ENCODE measurements at places on chromosomes 13 and 19. TPM values are rescaled to one million over a fixed set of nuclear protein-coding genes. Genes with fewer than 3 reads are reported as not detected.

GRCh38 chr19:6753178-6754031 lies 13.8 kb downstream of the SH2D3A start:
- DNase-seq: peak; percentile 40

DNA sequence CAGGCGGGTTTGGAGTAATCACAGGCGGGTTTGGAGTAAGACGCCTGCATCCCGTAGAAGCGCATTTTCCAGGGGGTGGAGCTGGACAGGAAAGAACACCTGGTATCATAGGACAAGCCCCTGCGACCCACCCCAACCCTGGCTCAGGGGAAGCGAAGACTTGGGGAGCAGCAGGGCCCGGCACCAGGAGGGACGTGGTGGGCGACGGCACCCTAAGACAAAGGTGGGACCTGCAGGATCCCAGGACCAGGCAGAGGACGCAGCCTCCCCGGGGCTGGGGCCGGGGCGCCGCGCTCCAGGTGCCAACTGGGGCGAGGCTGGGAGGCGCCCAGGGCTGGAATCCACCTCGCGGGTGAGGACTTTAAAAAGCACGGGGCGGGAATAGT lies 520 bp downstream of the ZNF600 start:
- no peak for DNase-seq

DNA sequence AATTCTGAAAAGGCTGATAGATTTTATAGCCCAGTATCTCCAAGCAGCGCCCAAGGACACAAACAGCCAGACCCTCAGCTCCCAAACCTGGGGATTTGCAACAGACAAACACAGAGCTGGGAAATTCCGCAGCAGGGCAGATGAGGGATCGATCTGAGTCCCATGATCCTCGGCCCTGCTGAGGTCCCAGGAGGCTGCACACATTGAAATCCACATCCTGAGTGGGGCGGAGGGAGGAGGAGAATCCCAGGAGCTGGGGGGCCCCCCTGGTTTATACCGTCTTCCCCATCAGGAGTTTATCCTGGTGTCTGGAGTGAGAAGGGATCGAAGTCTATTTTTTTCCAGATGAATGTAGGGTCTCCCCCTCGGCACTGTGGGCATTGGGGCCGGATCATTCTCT lies 49.3 kb downstream of the GNG7 start:
- DNase-seq: no peak

- peak; percentile 92 for DNase-seq
Observed at GRCh38 chr19:35518313-35518712, 4.9 kb upstream of the DMKN start.

GRCh38 chr19:5074830-5075394 lies 106.0 kb downstream of the KDM4B start:
- no peak for DNase-seq

- peak; percentile 38 for DNase-seq
Observed at GRCh38 chr19:31261603-31262212, 87.5 kb downstream of the TSHZ3 start.

GRCh38 chr19:51224163-51224641 lies 678 bp upstream of the CD33 start:
- DNase-seq: no peak

DNA sequence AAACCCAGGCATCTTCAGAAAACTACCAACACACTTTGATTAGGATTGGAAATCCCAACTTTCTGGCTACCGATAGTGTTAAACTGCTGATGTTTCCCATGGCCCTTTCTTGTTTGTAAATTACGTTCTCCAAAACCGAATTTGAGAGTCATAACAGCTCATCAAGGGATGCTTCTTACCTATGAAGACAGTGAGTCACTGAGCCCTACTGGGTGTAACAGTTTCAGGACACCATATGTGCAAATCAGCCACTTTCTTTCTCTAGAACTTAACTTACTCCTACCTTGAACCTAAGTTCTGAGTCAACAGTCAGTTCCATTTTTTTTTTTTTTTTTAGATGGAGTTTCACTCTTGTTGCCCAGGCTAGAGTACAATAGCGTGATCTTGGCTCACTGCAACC lies 410.1 kb upstream of the TSHZ3 start:
- no peak for DNase-seq

GRCh38 chr13:90696254-90696653 lies 651.2 kb upstream of the MIR17HG start:
- peak; percentile 82 for DNase-seq

GRCh38 chr19:20611866-20612265 lies 46.3 kb upstream of the ZNF737 start:
- DNase-seq: no peak

DNA sequence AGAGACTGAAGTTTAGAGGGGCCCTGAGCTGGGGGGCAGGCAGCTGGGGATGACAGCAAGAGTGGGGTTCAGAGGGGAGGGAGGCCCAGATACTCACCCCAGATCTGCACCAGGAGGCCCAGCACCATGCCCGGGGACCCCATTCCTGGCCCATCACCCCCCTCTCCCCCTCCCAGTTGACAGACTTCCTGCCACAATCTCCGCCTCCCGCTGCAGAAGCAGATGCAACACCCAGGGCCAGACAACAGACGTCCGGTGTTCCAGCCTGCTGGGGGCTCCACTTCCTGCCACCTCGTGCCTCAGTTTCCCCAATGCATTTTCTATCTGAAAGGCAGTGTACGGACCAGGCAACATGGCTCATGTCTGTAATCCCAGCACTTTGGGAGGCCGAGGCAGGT lies at the start of gene TMIGD2:
Gene TMIGD2 (minus strand): TSS at position 147 of the 398 bp plus-strand sequence. CDS start 4 bp downstream, at position 143.
- no peak for DNase-seq

Gene GNG7
- not detected for total RNA-seq

Gene RASAL3
- 0.06 TPM for total RNA-seq

Gene STXBP2
- total RNA-seq: not detected

Gene CYP4F2
- total RNA-seq: not detected

Gene OCEL1
- 2.4 TPM for total RNA-seq

Gene KLF12
- total RNA-seq: 18.5 TPM
